ENCODE measurements at places on chromosomes 2 and 18.

DNA sequence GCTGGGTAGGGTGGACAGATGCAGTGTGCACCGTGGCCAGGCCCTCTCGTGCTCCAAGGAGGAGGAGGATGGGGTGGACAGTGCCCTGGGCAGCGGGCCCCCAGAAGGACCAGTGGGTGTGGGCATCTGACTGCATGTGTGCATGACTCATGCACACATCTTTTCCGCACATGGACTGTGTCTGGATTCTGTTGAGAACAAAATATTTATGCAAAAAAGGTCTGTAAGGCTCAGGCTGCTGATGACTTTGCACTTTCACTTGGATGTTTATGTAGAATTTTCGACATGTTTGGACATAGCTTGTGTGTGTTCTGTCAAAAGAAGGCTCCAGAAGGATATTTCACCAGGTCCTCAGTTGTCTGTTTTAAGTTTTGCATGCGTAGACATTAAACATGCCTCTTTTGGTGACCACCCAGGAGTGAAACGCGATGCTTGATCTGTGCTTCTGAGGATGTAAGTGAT lies 45.6 kb downstream of the MTCL1 start:
- no peak for DNase-seq

GRCh38 chr2:30625701-30626100 lies 178.7 kb downstream of the LCLAT1 start:
- no peak for DNase-seq

DNA sequence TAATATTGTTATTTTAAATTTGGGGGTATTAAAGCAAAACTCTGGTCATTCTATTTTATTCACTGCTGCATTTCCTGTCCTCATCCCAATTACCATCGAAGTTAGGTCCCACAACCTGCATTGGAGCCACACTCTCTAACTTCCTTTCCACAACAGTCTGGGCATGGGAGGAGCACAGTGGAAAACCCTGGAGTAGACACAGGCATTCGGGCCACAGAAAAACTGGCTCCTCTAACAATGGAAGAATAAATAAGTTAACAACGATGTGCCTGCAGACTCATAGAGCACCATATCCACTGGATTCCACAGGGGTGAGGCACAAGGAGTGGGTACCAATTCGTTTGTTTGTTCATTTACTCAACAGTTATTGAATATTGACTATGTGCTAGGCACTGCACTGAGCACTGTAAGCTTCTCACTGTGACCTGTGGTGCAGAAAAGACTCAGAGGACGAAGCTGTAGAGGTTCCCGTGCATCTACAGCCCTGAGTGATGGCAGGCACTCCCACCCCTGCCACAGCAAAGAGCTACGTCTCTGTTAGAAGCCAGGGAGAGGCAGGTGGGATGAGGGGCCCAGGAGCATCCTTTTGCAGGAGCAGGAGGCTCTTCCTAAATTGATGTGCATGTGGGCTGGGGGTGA lies 154.2 kb upstream of the PGAP1 start:
- DNase-seq: no peak

GRCh38 chr18:48843162-48843561 lies 107.6 kb downstream of the SMAD7 start:
- DNase-seq: no peak

DNA sequence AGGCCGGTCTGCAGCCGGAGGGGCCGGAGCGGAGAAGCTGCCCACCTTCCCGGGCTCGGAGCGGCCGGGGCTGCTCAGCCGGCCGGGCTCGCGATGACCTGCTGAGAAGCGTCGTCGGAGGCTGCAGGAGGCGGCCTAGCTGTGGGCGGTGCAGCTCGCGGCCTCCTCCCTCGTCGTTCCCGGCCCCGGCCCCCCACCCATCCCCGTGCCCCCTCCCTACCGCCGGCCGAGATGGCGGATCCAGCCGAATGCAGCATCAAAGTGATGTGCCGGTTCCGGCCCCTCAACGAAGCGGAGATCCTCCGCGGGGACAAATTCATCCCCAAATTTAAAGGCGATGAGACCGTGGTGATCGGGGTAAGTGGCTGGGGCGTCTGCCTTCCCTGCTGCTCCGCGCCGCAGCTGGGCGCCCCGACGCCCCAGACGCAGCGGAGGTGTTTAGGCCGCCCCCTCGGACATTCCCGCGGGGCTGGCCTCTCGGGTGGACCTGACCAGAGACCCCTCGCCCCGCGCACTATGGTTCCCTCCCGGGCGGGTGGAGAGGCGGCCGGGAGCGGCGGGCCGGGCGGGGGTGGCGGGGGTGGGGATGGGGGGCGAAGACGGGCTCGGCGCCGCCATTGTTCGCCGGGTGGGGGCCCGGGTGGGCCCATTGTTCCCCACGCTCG lies 492 bp downstream of the KIF5C start:
- DNase-seq: no peak

DNA sequence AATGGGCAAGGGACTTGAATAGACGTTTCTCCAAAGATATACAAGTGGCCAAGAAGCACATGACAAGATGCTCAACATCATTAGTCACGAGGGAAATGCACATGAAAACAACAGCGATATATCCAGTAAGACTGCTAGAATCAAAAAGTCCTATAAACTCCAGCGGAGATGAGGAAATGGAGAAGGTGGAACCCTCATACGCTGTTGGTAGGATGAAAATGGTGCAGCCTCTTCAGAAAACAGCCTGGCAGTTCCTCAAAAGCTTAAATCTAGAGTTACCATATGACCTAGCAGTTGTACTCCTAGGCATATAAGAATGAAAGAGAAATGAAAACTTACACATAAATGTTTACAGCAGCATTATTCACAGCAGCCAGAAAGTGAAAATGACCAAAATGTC lies 48.1 kb downstream of the HPCAL1 start:
- DNase-seq: no peak

DNA sequence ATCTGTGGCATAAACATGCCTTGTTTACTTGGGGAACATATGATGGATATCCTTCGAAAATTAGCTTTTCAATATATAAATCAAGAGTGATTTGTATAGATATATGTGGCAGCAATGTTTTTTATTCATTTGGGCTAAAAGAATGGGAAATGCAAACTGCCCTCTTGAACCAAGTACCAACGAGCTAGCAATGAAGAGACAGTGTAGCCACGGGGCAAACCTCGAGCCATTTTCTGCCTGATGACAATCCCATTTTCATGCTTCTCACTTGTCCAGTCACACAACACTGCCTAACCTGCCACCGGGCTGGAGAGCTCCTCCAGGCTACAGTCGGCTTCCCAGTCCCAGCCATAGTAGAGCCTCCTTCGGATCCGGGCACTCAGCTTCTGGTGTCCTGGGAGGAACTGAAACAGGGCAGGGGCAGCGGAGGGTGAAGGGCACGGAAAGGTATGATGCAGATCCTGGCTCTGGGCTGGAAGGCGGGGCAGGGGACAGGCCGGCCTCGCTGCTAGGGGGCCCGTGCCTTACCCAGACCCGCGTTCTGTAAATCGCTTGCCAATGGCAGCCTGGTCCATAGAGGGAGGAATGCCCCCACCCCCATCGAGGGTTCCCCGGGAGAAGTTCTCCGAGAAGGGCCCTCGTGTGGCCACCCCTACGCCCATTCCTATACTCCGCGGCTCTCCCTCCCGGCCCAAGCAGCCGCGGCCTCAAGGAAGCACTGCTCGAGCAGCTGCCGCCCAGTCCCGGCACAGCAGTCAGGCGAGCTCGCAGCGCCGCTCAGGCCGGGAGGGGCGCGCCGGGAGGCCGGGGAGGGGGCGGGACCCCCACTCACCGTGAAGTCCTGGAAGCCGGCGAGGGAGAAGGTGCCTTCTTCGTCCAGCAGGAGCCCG lies 552 bp downstream of the CNPPD1 start:
- DNase-seq: no peak

GRCh38 chr2:69634196-69634821 lies 9.2 kb downstream of the AAK1 start:
- no peak for DNase-seq

DNA sequence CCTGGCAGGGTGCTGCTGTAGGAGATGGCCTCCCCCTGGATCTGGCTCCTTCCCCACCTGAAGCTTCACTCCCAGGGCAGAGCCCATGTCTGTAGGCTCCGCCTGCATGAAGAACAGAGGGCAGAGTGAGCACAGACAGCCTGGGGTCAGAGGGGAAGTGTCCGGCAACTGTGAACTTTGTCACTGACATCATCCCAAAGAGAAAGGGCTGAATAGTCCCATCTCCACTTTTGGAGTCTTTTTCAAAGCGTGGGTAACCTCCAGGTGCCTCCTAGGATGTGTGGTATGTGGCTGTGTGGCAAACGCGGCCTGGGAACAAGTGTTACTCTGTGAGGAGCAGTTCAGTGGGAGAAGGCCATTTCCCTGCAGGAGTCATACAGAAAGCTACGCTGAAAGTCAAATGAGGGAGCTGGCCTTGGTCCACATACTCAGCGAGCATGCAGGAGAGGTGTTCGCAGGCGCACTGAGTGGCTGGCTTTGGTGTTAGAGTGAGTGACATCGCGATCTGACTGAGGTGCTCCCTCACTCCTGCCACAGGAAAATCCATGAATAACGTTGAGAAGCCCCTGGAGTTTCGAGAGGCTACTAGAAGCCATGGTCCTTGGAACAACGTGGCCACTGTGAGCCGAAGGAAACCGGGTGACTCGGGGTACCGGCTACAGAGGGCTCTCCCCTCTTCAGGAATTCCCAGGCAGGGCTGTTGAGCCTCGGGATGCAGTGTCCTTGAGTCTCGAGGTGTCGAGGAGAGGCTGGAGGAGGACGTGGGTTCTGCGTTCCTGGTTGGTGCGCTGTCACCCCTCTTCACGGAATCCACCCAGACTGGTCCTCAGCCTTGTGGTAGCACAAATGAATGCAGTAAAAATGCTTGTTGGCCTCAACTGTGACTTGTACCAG lies 54.7 kb downstream of the CABLES1 start:
- no peak for DNase-seq

- no peak for DNase-seq
Measured at GRCh38 chr2:186868344-186868743, 19.4 kb upstream of the ZSWIM2 start.

- no peak for DNase-seq
Measured at GRCh38 chr18:45398448-45398847, 216.8 kb upstream of the SLC14A2 start.

GRCh38 chr2:79861059-79861374 lies 348.2 kb downstream of the CTNNA2 start:
- DNase-seq: no peak

DNA sequence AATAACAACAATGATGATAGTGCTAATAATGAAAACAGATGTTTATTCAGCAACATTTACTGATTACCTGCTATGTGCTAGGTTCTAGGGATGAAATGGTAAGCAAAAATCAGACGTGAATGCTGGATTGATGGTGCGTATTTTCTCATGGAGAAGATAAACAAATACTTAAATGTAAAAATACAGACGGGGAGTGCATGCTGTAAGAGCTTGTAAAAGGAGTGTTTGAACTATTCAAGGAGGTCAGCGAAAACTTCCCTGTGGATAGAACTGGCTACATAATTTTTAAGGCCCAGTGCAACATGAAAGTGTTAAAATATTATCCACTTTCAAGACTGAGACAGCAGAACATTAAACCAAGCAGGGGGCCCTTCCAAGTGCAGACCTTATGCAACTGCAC lies 22.1 kb downstream of the MTX2 start:
- DNase-seq: no peak

DNA sequence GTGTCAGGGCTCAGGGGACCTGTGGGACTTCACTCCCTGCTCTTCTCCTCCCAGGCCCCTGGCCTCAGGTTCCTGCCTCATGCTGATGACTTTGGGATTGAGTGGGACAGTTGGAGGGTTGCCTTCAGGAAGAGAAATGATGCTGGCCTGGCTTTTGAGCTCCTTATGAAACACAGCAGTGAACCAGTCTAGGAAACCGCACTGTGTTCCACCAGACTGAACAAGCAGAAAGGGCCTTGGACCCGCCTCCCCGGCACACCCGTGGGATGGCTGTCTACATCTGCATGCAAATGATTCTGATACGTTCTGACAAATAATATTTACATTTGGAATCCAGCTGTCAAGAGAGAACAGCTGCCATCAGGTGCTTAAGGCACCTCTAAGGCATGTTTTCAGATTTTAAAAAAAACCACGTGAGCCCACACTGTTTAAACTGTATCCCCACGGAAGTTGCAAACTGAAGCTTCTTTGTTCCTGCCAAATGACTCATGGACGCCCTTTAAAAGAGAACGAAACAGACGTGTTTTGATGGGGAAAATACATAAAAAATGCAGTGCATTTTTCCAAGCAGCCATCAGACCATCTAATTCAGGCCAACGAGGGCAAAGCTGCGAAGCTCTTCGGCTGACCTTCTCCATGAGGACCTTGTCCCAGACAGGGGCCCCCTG lies 27.6 kb upstream of the ASAP2 start:
- no peak for DNase-seq

GRCh38 chr2:135162786-135163185 lies 110.7 kb downstream of the RAB3GAP1 start:
- DNase-seq: no peak

DNA sequence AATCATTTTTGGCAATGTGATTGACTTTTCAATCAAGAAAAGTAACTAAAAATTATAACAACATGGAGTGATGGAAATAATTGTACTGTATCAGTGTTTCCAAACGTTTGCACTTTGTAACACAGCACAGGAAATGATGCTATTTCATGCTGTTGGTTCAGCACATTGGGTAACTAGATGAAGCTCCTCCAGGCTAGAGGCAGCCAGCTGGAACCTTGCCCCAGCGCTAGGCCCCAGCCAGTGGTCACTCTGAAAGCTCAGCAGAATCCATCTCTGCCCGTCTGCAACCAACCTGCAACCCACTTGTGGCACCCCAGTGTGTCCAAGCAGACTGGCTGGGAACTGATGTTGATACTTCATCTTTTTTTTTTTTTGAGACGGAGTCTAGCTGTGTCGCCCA lies 15.3 kb downstream of the UNC50 start:
- no peak for DNase-seq

DNA sequence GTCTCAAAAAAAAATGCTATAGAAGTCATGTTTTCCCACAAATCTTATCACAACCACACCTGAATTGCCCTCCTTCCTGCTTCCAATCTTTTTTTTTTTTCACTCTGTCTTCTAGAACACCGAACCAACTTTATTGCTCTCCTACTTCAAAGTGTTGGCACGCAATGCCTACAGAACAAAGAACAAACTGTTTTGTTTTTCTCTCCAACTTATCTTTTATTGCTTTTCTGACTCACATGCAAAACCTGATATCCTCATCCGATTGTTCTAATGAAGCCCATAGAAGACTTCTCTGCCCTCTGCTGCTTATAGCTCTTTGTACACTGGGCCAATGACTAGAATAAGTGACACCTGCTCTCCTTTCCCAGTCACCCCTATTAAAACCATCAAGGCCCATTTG lies 602.8 kb downstream of the EPHA4 start:
- DNase-seq: no peak
